ENCODE measurements at places on chromosomes 7 and 10. TPM values are rescaled to one million over a fixed set of nuclear protein-coding genes. Genes with fewer than 3 reads are reported as not detected.

OR2A42 gene
- not detected for total RNA-seq

JMJD1C gene
- total RNA-seq = 27.5 TPM

TMEM60 gene
- 59.7 TPM for total RNA-seq

CNPY1 gene
- total RNA-seq = not detected

CUZD1 gene
- 0.02 TPM for total RNA-seq

ST7 gene
- 36.8 TPM for total RNA-seq

MKI67 gene
- 85.4 TPM for total RNA-seq

EBLN1 gene
- 0.17 TPM for total RNA-seq

CDC14C gene
- 0.07 TPM for total RNA-seq

ADRB1 gene
- 0.52 TPM for total RNA-seq

OPN4 gene
- not detected for total RNA-seq

KLF14 gene
- not detected for total RNA-seq

LIPN gene
- total RNA-seq = not detected

SLIT1 gene
- total RNA-seq = not detected

PLEKHS1 gene
- total RNA-seq = 1.0 TPM

UFSP1 gene
- total RNA-seq = 1.3 TPM

TMEM72 gene
- 2.2 TPM for total RNA-seq

HTR7 gene
- 20.5 TPM for total RNA-seq

SFTPD gene
- not detected for total RNA-seq

Measured in M059J (cell line).